ENCODE measurements at places on chromosomes 1 and 21.

DNA sequence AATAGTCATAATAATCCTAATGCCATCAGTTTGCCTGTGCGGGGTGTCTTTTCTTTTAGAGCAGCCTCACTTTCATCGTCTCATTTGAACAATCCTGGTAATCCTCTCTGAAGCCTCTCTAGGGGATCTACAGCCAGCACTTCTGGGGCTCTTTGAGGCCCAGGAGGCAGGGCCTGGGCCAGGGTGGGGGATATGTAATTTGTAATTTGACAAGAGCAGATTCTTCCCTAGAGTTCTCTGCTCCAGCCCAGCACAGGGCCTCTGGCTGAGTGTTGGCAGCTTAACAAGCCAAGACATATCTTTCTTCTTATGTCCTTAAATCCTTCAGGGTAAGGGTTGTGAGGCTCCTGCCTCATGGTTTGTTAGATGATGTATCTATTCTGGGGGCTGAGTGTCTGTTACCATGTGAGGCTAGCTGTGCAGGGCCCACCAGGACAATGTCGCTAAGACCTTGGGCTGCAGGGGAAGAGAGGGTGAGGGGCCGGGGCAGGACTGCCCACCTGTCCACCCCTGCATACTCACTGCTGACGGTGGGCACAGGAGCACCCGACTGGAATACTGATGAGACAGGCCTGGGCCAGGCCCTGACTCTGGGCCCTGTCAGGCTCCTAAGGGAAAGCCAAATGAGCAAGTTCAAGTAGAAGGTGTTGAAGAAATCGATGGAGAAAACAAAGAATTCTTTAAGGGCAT lies 45.3 kb upstream of the PARP1 start:
- DNase-seq, result no peak

DNA sequence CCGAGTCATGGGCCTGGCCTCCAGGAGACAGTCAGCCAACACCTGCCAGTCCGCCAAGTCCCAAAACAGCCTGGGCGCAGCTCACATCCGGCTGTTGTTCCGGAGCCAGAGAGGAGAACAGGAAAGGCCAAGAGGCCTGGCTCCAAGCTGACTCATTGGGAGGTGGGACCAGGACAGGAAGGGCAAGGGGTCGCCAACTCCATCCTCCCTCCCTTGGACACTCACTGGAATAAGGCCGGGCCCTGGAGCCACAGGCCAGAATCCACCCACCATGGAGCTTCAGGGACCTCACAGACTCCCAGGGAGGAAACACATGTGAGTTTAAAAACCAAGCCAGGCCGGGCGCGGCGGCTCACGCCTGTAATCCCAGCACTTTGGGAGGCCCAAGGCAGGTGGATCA lies 25.1 kb upstream of the CLIC4 start:
- DNase-seq, result no peak

DNA sequence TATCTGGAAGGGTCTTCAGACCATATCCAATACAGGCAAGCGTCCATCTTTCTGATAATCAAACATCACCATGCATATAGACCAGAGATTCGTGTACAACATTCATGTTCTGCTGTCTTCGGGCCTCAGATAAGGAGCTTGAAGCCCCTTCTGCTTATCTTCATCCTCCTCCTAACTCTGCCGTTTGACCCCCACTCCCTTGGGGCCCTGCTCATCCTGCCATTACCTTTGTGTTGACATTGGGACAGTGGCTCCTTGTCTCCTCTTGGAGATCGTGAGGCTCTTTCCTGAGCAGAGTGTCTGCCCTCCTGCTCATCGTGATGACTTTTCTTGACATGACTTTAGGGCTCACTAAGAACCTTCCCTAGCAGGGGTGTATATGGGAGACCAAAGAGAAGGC lies 37.3 kb downstream of the ACTL8 start:
- DNase-seq, result no peak

- no peak for DNase-seq
Measured at GRCh38 chr1:2628933-2629626, 3.7 kb downstream of the MMEL1 start.

DNA sequence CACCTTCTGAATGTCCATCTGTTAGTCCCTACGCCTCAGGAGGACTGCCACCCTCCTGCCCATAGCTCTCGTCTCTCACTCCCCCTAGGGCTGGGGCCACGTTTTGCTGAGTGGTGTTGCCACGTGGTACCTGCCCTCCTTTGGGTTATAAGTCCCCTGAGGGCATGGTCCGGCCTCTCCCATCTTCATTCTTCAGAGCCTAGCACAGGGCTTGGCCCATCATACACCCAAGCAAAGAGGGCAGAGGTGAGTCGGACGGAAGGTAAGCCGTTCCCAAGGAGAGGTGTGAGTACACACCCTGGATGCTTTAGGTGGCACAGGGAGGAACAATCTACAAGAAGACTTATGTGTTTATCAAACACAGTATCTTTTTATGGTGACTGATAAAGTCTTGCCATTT lies 10.9 kb downstream of the PADI2 start:
- no peak for DNase-seq

GRCh38 chr1:231949277-231950091 lies 322.9 kb downstream of the DISC1 start:
- DNase-seq, result peak; percentile 39

DNA sequence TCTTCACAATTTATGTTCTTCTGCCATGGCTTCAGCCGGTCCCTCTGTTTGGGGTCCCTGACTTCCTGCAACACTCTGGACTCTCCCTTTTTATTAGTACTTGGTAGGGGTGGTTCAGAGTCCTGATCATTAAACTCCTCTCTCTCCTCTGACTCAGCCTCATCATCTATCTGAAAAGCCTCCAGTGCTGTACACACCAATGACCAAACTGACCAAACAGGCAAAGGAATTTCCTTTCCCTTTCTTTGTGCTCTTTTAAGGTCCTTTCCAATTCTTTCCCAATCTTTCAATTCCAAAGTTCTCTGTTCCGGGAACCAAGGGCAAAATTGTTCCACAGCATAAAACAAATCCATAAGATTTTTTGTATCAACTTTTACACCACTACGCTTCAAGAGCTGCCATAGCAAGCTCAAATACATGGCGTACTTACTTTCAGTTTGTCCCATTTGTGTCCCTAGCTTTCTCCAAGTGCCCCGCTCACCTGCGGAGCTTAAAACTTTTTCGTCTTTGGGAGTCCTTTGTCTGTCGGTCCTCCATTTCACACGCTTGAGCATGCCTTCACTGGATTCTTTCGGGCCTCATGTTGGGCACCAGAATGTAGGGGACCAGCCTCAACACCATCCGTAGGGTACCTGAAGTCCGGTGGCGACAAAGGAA lies 9.6 kb downstream of the DAP3 start:
- no peak for DNase-seq

DNA sequence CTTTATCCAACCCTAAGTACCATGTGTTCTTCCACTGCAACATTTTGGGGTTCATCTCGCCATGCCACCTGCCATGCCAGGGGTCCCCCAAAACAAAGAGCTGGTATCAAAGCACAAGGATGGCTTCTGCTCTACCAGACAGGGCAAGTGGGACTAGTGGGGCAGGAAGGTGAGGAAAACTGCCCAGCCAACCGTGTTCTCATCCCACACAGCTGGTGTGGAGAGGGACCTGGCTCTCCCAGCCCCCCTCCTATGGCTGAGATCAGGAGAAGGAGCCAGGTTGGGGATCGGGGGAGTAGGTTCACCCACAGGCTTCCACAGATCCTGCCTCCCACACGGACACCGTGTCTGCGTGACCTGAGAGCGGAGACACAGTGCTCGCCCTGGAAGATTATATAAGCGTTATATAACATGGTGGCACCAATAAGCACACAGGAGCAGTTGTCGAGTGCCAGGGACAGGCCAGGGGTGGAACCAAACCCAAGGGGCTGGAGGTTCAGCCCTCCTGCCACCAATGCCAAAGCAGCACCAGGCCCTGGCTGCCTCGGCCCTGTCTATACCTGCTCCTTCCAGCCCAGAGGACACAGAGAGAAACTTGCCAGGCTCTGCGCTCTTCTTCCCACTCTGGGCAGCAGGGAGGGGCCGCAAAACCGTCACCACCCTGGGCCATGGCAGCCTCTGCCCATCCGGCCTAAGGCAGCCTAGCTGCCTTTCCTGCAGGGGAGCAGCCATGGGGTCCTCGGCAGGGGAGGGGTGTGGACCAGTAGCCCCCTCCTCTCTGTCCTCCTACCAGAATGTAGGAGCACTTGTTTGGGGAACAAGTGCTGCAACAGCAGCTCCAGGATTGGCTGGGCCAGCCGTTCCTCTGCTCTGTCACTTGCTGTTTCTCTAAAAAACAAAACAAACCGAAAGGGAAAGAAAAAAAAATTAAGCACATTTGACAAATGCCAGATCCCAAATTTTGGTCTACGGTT lies 43.5 kb downstream of the CD34 start:
- DNase-seq, result no peak

DNA sequence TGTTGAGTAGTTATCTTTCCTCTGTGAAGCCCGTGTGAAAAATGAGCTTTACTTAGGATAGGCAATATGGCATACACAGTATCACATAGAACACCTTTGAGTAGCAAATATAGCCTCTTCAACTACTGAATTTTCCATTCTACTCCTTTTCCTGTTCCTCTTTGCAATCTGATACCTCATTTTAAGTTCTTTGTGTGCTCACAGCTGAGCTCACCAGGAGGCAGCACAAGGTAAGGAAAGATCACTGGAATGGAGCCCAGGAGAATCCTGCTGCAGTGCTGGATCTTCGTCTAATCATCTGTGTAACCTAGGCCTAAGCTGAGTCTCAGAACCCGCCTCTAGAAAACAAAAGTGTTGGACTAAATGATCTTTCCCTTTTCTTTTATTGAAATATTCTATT lies 171.0 kb downstream of the LRRC40 start:
- DNase-seq, result no peak

DNA sequence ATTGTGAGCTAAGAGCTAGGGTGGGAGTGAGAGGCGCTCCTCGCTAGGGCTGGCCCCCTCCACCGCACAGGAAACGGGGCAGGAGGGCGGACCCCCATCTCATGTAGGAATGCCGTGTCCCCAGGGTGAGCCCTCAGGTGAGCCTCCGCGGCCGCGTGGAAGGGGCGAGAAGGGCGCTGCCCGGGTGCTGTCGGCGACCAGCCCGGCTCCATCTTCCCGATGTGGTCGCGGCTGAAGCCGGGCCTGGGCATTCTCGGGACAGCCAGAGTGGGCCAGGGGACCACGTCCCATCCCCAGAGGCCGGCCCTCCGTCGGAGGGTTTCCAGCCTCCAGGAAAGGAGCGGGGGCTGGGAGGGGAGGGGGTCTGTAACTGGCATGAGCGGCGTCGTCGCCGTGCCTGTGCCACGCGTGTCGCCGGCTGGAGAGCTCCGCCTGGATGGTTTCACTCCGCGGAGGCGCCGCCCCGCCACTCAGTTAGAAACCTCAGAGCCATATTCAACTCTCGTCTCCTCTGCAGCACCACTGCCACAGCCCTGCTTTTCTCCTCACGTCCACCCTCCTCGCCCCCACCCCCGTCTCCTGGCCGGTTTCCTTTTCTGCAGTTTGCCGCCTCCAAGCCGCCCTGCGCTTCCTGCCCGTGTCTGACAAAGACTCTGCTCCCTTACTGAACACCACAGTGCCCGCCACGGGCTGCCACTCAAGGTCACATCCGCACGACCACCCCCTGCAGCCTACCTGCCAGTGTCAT lies at the start of gene TMEM269:
Gene TMEM269 (plus strand): TSS at position 46 of the 748 bp plus-strand sequence. CDS start 4,903 bp downstream, outside the sequence.
- no peak for DNase-seq

DNA sequence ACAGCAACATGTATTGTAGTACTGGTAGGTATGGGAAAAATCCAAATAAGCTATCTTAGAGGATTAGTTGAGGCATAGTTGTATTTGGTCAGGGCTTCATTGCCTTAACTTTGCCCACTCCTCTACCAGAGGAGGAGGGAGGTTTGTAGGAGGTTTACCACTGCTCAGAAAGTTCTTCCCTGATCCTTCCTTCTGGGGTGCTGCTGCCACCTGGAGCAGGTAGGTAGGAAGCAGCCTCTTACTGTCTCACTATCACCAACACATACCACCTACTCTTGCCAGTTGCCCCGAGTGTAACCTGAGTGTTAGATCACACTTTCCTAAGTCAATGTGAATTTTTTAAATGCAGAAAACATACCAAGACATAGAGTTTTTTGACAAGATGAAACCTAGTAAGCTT lies 24.1 kb upstream of the ZSWIM5 start:
- no peak for DNase-seq

DNA sequence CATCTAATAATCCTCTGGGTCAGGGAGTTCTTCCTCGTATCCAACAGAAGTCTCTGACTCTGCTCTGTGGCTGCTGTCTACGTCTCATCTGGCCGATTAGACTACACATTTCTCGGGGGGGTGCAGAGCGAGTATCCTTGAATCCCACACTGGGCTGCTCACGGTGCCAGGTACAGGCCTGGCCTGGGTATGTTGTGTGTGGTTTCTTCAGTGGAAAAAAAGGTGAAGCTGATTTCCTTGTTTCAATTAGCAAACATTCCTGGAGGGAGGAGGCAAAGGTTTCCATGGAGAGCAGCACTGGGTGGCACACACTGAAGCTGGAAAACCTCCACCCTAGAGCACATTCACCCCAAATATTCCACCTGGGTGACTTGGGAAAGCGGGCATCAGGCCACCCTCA lies 2.0 kb upstream of the RAB7B start:
- no peak for DNase-seq

DNA sequence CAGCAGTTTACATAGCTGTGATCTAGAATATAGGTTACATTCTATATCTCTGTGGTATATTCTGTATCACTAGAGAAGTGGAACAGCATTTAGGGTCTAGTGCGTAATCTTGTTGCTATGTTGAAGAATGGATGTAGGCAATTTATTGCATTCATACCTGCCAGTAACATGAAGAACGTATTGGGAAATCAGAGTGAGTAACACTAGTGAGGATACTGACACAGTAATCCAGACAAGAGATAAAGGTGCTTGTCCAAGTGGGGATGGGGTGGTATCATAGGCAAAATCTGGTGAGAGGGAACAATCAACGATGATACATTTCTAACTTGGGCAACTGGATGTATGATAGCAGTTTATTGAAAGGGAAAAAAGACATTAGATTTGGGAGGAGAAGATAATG lies 9.8 kb downstream of the PPP2R5A start:
- no peak for DNase-seq

DNA sequence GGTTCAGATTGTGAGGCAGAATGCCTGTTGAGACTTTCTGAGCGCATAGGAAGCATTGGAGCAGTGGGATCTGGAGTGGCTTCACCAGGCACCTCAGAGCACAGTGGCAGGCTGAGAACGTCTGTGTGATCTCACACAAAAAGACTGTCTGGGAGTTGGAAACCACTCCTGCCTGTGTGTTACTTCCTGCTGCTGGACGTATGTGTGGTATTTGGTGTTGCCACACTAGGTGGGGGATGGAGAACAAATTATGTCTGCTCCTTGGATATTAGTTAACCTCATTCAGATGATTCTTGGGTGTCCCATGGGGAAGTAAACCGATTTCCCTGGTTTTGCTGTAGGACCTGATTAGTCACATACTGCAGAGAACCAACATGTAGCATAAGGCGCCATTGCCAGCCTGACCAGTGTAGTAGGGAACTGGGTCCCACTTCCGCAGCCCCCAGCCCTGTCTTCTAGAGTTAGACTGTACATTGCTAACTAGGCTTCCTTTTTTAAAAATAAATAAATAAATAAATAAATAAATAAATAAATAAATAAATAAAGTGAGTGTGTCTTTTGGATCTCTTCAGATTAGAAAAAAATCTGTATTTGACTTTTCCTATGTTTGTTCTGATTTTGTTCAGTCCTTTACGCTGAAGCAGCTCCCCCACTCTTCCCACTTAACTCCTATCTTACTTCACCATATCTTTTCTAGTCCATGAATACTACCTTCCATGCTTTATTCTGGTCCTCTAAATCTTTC lies 26.9 kb downstream of the UCK2 start:
- no peak for DNase-seq
